ENCODE measurements at places on chromosomes 6 and 20. TPM values are rescaled to one million over a fixed set of nuclear protein-coding genes. Genes with fewer than 3 reads are reported as not detected.

SH3BGRL2 gene
- total RNA-seq = 1.6 TPM

GRCh38 chr6:134722200-134722870, 227.6 kb downstream of the ALDH8A1 start:
- DNase-seq = no peak

GRCh38 chr6:583116-583515, 73.8 kb downstream of the HUS1B start:
- no peak for DNase-seq

C6orf118 gene
- total RNA-seq = not detected

- no peak for DNase-seq
Observed at GRCh38 chr6:139468178-139468819, 93.9 kb upstream of the CITED2 start.

AKAP12 gene
- 0.07 TPM for total RNA-seq

DNA sequence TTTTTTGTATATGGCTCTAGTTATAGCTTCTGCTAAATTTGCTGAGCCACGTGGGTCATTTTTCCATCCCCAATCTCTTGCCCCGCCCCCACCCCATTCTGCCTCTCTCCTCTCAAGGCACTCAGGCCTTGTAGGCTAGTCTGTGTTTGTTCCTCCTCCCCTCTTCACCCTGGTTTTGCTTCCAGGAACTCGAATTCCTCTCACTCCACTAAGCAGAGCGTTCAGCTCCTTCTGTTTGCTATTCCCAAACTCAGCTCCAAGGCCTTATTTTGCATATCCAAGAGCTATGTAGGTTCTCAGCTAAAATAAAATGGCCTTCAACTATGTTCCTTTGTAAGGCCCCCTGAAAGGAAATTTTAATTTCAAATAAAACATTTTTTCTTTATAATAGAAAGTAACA, 1293.7 kb downstream of the EPHA7 start:
- no peak for DNase-seq

ADAM33 gene
- total RNA-seq = not detected

DNA sequence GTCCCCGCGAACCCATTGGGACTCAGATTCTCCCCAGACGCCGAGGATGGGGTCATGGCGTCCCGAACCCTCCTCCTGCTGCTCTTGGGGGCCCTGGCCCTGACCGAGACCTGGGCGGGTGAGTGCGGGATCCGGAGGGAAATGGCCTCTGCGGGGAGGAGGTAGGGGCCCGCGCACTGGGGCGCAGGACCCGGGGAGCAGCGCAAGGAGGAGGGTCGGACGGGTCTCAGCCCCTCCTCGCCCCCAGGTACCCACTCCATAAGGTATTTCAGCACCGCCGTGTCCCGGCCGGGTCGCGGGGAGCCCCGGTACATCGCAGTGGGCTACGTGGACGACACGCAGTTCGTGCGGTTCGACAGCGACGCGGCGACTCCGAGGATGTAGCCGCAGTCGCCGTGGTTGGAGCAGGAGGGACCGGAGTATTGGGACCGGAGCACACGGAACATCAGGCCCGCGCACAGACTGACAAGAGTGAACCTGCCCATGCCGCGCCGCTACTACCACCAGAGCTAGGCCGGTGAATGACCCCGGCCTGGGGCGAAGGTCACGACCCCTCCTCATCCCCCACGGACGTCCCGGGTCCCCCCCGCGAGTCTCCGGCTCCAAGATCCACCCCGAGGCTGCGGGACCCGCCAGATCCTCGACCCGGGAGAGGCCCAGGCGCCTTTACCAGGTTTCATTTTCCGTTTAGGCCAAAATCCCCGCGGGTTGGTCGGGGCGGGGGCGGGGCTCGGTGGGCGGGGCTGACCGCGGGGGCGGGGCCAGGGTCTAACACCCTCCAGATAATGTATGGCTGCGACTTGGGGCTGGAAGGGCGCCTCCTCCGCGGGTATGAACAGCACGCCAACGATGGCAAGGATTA, 15.7 kb upstream of the HLA-A start:
- DNase-seq = peak; percentile 76

LAMA2 gene
- total RNA-seq = 2.1 TPM
